Stimulated activated CD8-positive, alpha-beta memory T cell treated with anti-CD3 and anti-CD28 coated beads, Interleukin-2, amount 100 ng/mL, for 1 hour (primary cell): ENCODE measurements at places on chromosomes 11 and 22.

GRCh38 chr11:110734790-110735189 is 22.6 kb upstream of the ARHGAP20 start:
- no peak for DNase-seq

GRCh38 chr11:73215191-73216134 is 2.6 kb upstream of the P2RY2 start:
- DNase-seq: no peak

DNA sequence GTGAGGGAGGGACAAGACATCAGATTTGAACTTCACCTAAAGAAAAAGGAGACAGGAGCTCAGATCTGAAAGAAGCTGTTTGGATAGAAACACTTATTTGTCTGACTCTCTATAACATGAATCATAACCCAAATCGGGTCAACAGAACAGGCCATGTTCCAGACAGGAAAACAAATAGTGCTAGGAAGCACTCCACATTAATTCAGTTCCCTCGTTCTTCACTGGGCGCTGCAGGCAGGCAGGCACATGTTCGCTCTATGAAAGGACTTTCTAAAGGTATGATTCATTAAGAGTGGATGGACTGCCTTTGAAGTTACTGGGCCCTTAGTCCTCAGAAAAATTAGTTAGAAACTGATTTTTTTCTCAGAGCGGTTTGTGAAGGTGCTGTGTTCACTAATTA is 137.5 kb upstream of the TRPC6 start:
- no peak for DNase-seq

- DNase-seq: no peak
These were observed 320 bp downstream of the CLTCL1 start for GRCh38 chr22:19291218-19291579.

- no peak for DNase-seq
These were observed 504.8 kb downstream of the JRKL start for GRCh38 chr11:96894587-96894986.

DNA sequence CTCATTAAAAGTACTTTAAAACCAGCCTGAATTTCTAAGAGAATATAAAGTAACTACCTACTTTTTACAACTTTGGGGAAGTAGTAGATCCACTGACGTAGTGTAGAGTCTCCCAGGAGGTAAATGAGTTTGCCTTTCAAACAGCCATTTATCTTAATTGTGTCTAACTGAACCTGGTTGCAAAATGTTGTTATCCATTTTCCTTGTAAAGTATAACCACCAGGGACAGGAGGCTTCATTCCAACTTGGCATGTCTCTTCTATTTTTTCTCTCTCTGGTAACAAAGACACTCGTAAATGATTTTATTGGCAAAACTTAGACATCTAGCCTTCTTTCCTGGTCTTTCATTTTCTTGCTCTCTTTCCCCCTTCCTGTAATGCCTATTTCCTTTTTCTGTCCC is 36.9 kb downstream of the NXPE1 start:
- no peak for DNase-seq

DNA sequence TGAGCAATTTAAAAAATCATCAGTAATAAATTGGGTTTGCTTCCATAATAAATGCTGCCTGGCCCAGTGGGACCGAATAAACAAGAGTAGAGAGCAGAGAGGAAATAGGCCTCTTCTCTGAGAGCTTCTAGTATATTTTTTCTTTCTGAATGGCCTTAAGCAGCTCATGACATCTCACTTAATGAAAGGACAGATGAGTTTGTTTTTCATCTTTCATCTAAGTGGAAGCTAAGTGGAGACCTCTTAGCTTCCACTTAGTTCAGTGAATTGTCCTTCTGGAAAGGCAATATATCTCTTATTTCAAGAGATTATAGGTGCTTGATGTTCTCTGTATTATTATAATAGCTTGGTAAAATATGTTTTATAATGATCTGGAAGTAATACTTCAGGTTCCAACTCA is 245.9 kb upstream of the ANO3 start:
- DNase-seq: no peak

- no peak for DNase-seq
These were observed 74.2 kb downstream of the MORC2 start for GRCh38 chr22:30894371-30894740.

GRCh38 chr22:37329238-37330140 is 47.2 kb downstream of the CYTH4 start:
- DNase-seq: no peak

DNA sequence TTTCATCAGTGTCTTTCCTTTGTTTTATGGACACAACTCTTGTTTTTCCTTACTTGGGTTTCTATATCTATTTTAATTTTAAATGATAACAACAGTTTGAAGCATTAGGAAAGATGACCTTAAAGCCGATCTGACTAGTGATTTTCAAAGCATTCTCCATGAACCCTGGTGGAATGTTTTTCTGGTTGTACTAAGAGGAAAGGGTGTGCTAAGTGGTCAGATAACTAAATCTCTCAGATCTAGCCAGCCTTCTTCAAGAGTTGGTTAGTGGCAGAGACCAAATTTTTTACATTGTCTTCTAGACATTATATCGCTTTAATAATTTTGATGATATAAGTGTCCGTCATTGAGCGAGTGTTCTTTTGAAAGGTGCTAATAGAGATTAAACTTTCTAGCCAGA is 134.4 kb downstream of the METTL15 start:
- no peak for DNase-seq

GRCh38 chr22:22061085-22062077 is 78.8 kb upstream of the TOP3B start:
- DNase-seq: no peak

DNA sequence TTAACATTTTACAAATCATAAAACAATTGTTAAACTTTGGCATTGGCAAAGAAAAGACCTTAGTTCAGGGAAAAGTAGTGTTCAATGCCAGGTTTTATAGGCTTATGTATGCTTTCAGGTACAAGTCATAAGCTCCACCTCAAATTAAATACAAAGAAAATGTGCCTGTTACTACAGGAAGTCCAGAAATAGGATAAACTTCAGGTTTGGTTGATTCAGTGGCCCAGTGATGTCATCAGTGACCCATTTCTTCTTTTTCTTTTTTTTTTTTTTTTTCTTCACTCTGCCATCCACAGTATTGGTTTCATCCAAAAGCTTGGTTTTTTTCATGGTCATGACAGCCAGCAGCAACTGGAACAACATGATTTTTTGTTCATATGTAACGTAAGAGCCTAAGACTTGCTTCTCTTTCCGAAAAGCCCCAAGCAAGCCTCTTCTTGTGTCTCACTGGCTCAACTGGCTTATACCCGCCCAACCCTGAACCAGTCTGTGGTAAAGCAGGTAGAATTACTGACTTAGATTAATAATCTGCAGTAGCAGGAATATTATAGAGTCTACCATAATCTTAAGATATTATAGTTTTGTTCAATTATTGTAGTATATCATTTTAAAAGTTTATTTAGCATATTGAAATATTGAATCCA is 46.2 kb downstream of the TTC17 start:
- DNase-seq: no peak

DNA sequence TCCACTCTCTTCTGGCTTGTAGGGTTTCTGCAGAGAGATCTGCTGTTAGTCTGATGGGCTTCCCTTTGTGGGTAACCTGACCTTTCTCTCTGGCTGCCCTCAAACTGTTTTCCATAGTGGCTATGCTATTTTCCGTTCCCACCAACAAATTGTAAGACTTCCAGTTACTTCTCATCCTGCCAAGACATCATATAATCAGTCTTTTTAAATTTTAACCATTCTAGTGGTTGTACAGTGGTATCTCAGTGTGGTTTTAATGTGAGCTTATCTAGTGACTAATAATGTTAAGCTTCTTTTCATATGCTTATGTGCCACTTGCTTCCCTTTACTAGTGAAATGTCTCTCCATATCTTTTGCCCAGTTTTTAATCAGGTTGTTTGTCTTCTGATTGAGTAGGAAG is 13.6 kb upstream of the TRIM29 start:
- DNase-seq: no peak

GRCh38 chr22:19878461-19879245 is 24.0 kb upstream of the GNB1L start:
- no peak for DNase-seq

GRCh38 chr11:84103096-84103495 is 816.9 kb upstream of the CCDC90B start:
- no peak for DNase-seq

- no peak for DNase-seq
These were observed 9.8 kb downstream of the RAB30 start for GRCh38 chr11:83061883-83062282.

DNA sequence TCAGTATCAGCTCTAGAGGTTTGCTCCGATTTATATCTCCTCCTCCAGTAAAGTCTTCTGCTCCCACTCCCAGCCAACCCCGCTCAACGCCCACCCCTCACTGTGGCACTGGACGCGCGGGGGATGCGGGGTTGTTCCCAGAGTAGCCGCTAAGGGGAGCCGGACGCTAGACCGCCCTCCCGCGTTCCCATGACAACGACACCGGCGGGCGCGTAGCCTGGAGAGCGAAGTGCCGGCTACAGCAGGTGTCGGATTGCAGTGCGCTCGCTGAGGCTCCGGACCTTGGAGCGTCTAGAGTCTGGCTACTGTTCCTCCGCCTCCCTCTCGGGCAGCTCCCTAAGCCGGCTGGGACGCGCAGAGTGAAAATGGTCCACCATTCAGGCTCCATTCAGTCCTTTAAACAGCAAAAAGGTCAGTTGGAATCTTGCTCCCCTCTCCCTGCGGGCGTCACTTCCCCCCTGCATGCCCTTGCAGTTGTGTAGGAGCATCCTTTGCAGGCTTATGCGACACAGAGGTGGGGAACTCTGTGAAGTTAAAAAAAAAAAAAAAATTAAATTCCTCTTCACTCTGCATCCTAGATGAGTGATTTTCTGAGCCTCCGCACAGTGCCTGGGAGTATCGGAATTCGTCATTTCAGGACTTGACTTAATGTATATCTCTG is at the start of gene ANO3:
TSS of gene ANO3 (plus strand) at position 220 of the 661 bp plus-strand sequence. CDS start at position 366, 146 bp downstream.
- no peak for DNase-seq

- DNase-seq: no peak
These were observed 286.1 kb upstream of the CNTN5 start for GRCh38 chr11:98734686-98735085.

GRCh38 chr22:29937940-29938693 is 55.1 kb downstream of the MTMR3 start:
- no peak for DNase-seq

DNA sequence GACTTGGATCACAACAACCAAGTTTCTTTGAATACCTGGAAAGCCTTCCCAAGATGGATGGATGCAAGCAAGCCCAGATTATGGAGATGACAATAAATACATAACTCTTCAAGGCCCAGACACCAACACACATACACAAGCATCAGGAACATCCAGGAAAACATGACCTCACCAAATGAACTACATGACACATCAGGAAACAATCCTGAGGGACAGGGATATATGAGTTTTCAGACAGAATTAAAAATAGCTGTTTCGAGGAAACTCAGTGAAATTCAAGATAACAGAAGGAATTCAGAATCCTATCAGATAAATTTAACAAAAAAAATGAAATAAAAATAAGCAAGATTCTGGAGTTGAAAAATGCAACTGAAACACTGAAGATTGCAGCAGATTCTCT is 659.4 kb downstream of the METTL15 start:
- DNase-seq: no peak

GRCh38 chr11:83642500-83642899 is 356.3 kb upstream of the CCDC90B start:
- no peak for DNase-seq

DNA sequence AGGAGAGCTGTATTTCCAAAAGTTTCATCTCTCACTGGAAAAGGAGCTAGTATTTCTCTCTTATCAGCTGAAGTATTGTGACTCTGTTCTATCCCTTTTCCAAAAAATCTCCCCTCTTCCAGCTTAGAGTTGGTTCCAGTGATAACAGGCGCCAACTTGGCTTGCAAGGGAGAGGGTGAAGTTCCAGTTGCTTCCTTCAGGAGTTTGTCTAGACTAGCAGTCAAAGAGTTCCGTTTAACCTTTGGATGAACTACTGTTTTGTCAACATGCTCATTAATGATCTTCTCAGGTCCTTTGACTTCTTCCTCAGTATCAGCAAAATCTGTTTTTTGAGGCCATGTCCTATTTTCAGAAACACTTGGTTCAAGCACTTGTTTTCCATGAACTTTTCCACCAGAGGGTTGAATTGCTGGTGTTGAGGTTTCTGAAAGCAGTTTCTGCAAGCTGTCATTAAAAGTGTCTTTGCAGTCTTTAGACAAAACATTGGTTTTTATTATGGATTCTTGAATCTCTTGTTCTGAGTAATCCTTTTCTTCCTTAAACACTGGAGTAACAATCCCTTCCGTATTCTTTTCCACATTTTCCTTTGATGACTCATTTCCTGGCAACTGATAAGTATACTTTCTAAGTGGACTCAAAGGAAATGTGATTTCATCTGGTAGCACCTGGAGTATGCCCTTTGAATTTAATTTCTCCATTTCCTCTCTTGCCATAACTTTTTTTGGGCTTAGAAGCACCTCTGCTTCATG is 39.7 kb upstream of the CCDC89 start:
- no peak for DNase-seq
